ENCODE measurements at places on chromosomes 7 and 10.

- DNase-seq, result no peak
Observed at GRCh38 chr10:110269374-110270318, 35.1 kb downstream of the SMNDC1 start.

DNA sequence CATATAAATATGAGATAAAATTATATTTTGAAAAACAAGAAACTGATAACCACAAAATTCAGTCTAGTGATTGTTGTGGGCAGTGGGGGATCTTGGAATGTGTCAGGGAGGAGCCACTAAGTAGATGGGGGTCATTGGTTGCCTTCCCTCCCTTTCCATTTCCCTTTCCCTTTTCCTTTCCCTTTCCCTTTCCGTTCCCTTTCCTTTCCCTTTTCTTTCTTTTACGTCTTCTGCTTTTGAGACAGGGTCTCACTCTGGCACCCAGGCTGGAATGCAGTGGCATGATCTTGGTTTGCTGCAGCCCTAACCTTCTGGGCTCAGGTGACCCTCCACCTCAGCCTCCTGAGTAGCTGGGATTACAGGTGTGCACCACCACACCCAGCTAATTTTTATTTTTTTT, 51.0 kb downstream of the DYNC2I1 start:
- no peak for DNase-seq

GRCh38 chr10:69124563-69125268, 738 bp downstream of the VPS26A start:
- peak; percentile 82 for DNase-seq

DNA sequence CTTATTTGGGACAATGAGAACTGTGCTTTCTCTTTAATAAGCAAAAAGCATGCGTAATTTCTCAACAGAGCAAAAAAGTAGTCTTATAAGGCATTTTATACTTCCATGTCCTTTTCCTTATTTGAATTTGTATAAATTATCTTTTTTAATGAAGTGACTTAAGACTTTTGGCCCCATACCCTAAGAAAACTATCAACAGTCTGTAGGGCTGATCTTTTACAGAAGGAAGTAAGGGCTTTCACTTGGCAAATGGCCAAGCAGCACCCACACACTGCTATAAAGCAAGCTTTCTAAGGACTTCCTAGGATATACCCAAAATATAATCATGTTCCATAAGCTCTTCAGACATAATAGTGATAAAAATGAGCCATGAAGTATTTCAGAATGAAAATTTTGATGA, 3.4 kb downstream of the CRPPA start:
- no peak for DNase-seq

- DNase-seq, result no peak
Observed at GRCh38 chr10:126001576-126001975, 105.2 kb downstream of the FANK1 start.

DNA sequence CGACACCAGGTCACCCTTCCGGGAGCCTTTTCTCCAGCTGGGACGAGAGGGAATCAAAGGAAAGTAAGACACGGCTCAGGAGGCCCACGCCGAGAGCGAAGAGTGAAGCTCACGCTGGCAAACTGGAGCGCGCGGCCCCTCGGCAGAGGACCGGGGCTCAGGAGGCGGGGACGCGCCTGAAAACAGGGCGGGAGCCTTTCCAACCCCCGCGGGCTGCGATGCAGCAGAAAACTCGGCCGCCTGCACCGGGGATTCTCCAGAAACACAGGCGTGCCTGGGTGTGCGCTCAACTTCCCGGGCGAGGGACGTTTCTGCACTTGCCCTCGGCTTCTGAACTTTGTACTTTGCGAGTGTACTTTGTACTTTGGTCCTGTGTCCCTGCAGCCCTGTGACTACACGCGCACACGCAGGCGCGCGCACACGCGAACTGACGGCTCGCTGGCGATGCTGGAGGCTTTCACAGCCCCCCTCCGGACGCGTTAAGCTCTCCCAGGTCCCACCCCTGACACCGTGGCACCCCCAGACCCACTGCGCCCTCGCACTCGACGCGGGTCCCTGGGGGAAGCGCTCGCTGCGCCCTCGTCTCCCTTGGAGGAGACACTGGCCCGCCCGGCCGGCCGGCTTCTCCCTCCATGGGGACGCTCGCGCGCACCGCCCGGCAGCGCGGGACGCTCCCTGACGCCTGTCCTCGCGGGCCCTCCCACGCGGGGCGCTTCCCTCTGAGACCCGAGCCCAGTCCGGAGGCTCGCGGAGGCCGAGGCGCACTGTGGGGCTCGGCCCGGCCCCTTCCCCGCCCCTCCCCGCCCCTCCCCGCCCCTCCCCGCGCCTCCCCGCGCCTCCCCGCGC, 588 bp upstream of the PAOX start:
- DNase-seq, result peak; percentile 37

DNA sequence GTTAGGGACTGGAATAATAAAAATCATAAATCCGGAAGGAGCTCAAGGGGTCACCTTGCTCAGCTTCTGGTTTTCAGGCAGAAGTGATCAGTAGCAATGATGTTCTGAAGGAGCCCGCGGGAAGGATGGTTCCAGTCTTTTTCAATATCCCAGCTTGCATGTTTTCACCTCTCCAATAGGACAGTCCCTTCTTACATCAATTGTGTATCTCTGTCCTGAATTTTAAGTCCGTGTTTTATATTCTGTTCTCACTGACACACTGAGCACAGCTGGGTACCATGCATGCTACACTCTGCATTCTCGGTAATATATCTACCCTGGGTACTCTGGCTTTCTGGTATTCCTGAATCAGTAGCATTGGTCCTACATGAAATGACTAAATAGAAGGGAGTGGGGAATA, 55.2 kb upstream of the SLC35B4 start:
- no peak for DNase-seq

- DNase-seq, result no peak
Observed at GRCh38 chr10:86329896-86330680, 36.5 kb downstream of the GRID1 start.

DNA sequence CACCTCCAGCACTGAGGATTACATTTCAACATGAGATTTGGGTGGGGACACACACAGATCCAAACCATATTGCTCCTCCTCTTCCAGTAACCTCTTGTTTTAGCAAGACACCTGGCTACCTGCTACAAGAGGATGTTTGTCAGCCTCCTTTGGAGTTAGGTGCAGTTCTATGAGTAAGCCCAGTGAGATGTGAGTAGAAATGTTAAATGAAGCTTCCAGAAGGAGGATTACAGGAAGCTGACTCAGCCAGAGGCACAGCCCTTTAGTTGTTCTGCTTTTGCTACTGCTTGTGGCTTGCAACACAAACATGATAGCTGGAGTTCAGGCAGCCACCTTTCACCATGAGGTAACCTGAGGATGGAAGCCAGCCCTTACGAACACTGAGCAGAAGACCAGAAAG, 382.7 kb upstream of the RNF32 start:
- DNase-seq, result no peak

DNA sequence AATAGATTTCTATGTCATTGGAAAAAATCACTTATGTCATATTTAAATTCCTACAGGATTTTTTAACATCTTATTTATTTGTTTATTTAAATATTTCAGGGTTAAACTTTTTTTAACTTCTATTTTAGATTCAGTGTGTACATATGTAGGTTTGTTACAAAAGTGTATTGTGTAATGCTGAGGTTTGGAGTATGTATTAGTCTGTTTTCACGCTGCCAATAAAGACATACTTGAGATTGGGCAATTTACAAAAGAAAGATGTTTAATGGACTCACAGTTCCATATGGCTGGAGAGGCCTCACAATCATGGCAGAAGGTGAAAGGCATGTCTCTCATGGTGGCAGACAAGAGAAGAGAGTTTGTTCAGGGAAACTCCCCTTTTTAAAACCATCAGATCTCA, 65.4 kb downstream of the MGAM2 start:
- DNase-seq, result no peak

DNA sequence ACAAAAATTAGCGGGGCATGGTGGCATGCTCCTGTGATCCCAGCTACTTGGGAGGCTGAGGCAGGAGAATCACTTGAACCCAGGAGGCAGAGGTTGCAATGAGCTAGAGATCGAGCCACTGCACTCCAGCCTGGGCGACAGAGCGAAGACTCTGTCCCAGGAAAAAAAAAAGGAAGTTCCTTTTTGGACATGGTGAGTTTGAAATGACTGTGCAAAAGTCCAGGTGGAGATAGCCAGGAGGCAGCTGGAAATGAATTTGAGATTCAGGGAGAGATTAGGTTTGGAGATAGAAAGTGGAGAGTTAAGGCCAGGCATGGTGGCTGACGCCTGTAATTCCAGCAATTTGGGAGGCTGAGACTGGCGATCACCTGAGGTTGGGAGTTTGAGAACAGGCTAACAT, 139.1 kb downstream of the MARCHF5 start:
- no peak for DNase-seq

DNA sequence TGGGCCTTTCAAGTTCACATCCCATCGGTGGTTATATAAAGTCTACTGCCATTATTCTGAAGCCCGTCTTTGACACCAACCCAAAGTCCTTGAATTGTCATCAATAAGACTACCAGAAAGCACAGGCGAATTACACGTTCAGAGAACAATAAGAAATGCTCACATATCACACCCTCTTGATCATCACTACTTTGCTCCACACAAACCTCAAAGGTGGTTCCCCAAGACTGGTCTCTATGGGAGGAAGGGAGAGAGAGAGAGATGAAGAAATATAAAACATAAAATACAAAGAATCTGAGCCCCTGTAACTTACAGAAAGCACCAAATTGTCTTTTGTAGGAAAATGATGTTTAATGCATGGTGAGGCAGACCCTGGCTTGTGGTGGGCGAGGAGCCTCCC, 4.4 kb downstream of the HIPK2 start:
- peak; percentile 21 for DNase-seq

DNA sequence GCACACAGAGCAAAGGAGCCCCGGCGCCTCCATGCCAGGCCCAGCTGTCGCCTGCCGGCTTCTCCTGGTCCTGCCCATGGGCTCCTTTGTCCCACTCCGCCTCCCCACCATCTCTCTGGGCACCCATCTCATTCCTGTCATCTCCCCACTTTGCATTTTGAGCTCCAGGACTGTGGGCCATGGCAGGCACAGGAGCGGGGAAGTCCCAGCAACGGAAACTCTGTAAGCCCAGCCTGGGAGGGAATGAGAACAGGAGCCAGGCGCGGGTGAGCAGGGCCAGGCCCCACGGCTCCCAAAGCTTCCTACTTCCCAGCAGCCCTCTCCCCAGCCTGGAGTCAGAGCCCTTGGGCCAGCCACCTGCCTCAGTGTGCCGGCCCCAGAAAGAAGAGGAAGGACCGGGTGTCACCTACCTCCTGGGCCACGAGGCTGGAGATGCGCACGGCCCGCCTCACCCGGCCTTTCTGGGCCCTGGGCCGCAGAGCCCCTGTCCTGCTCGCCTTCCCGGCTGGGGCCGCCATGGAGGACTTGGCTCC, 23.1 kb downstream of the KCNH2 start:
- no peak for DNase-seq

GRCh38 chr10:11670381-11670780, 58.9 kb upstream of the USP6NL start:
- no peak for DNase-seq

GRCh38 chr7:120360918-120361317, 87.9 kb downstream of the KCND2 start:
- no peak for DNase-seq

- DNase-seq, result no peak
Observed at GRCh38 chr10:103798511-103798910, 56.9 kb downstream of the SH3PXD2A start.

DNA sequence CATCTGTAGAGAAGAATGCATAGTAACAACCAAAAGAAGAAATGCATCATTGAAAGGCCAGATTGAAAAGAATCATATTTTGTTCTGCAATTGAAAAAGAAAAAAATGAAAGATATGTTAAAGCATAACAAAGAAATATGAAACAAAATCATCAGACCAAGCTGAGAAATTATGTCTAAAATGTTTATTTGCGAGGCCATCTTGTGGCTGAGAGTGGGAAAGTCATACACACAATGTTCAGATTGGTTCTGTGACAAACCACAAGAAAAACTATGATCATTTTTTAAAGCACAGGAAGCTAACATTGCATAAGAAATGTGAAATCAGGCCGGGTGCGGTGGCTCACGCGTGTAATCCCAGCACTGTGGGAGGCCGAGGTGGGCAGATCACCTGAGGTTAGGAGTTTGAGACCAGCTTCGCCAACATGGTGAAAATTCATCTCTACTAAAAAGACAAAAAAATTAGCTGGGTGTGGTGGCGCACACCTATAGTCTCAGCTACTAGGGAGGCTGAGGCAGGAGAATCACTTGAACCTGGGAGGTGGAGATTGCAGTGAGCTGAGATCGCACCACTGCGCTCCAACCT, 36.6 kb downstream of the ABCB5 start:
- DNase-seq, result no peak

DNA sequence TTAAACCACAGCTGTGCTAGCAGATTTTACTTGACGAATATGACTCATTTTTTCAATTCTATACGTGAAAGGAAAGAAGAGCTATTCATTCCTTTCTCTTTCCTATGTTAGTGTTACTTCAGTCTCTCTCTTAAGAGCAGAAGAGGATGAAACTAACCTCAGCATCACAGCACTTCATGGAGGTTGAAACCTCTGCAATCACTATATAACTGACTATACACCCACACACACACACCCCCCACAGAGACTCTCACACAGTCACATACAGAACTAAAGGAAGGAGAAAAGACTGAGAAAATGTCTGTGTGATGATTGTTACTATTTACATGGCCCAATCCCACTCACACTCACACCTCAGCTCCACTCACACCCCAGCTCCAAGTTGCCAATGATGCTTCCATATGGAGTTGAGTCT, 104.2 kb downstream of the KIF20B start:
- DNase-seq, result no peak

- DNase-seq, result no peak
Observed at GRCh38 chr10:94407668-94408067, 5.3 kb downstream of the TBC1D12 start.

GRCh38 chr7:20741801-20742200, 44.9 kb downstream of the SP8 start:
- DNase-seq, result no peak

- no peak for DNase-seq
Observed at GRCh38 chr7:115637128-115637527, 393.4 kb downstream of the TFEC start.

DNA sequence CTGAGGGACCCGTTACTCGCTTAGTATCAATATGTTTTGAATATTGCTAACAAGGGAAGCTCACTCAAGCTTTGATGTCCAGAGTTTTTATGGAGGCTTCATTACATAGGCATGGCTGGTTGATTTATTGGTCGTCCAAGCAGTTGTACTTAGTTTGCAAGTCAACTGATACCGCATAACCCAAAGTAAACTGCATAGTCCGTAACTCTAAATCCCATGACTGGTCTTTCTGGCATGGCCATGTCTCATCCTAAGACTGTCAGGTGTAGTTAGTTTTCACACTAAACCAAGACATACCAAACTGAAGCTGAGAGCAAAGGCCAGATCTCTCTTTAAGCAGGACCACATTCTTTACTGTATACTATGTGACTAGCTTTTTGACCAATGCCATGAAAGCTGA, 397.9 kb downstream of the TFEC start:
- DNase-seq, result no peak

GRCh38 chr10:76711222-76711997, 926.2 kb downstream of the KCNMA1 start:
- DNase-seq, result no peak
